ENCODE measurements at places on chromosomes 4 and X.

DNA sequence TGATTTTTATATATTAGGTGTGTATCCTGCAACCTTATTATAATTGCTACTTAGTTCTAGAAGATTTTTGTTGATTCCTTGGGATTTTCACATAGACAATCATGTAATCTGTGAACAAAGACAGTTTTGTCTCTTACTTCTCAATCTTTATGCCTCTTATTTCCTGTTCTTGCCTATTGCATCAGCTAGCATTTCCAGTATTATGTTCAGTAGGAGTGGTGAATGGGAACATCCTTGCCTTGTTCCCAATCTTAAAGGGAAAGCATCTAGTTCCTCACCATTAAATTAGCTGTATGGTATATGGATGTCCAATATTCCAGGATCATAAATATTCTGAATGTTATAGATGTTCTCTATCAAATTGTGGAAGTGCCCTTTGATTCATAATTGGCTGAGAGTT lies 41.8 kb downstream of the AWAT2 start:
- no peak for ATAC-seq

GRCh38 chr4:158182736-158183135 lies 9.9 kb upstream of the GASK1B start:
- ATAC-seq = peak; percentile 80

DNA sequence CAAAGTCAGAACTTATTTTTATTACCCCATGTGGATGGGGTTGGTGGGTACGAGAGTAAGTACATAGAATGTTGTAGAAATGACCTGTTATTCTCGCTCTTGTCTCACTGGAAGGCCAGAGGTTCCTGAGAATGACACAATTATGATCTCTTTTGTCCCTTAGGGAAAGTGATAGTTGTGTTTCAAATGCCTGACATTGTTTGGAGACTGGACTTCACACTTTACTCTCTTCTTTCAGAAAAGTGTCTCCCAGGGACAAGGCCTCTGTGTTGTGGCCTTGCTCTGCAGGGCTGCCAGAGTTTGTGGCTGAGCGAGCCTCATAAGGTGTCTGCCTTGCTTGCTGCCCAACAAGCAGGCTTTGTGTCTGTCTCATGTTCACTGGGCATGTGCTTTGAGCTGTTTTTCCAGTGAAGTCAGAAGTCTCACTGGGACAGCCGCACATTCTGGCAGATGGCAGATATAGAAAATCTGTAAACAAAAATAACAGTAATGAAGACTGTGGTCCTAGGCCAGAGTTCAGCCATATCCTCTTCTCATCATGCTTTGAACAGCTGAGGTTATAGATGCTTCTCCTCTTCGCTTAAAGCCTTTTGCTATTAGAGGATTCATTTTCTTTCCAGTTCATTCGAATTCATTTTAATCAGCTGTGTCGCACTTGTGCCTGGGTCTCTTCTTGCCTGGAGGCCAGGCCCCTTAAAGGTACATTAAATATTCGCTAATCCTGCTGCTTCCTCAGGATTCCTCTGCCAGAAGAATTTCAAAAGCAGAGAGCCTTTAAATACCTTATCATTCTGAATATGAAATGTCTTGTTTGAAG lies 14.4 kb downstream of the PPEF1 start:
- ATAC-seq = no peak

GRCh38 chrX:10190367-10190766 lies 33.6 kb downstream of the CLCN4 start:
- peak; percentile 94 for ATAC-seq

DNA sequence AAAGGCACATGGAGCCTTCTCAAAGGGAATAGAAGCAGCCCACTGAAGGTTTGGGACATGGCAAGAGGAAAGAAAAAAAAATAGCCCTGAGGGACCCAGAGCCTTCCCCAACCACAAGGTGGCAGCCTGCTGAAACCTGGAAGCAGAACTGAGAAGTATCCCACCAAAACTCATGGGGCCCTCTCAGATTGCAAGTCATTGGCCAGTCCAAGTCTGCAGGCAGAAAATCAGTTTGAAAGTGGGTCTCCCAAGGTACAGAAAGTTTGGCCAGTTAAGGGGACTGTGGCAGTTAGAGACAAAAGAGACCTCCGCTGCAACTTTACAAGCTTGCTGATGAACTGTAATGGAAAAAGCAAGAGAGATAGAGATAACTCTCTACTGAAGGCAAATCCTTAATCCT lies 155.8 kb downstream of the ANTXR2 start:
- ATAC-seq = peak; percentile 48

DNA sequence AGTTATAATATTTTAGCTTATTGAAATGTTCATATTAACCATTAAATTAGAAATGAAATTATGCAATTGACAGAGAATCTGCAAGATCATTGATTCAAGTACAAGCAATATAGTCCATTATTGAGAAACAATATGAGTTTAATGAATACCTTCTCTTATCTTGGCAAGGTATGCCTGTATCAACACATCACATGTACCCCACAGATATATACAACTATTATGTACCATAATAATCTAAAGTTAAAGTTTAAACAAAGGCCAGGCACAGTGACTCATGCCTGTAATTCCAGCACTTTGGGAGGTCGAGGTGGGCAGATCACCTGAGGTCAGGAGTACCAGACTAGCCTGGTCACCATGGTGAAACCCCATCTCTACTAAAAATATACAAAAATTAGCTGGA lies 514.7 kb downstream of the PCDH7 start:
- no peak for ATAC-seq

DNA sequence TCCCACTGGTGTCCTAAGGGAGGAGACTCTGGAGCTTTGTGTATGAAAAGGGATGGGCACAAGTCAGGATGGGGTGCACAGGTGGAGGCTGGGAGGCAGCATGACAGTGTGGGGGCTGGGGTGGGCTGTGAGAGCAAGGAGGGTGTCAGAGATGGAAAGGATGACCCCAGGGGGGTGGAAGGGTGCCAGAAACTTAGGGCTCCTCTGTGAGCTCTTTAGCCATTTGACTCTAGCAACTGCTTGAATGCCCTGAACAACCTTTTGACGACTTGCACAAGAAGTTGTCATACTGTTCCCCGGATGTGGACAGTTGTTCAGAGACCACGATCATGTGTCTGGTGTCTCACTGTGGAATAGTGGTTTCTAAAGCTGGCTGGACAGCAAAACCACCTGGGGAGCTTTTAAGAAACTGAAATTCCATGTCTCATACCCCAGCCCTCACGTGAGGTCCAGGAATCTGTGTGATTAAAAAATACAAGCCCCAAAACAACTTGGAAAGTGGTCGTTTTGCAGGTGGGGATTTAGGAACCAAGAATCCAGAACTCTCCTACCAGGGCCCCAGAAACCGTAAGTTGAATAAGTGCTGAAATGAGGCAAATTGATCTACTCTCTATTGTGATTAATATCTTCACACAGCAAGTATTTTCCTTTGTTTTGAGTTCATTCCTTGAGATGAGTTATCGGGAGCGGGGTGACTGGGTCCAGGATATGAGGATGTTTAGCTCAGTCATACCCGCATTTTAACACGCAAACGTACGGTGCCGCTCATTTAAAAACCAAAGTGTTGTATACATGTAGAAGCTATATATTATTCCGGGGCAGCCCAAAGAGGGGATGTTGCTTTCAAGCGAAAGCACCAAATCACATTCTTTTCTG lies 3.4 kb downstream of the RHOH start:
- no peak for ATAC-seq

- no peak for ATAC-seq
These were observed 56.1 kb downstream of the KLHL5 start for GRCh38 chr4:39118034-39118658.

GRCh38 chr4:143186212-143186611 lies 1.5 kb downstream of the USP38 start:
- no peak for ATAC-seq

- ATAC-seq = no peak
These were observed 24.7 kb upstream of the PBDC1 start for GRCh38 chrX:76148041-76148665.

DNA sequence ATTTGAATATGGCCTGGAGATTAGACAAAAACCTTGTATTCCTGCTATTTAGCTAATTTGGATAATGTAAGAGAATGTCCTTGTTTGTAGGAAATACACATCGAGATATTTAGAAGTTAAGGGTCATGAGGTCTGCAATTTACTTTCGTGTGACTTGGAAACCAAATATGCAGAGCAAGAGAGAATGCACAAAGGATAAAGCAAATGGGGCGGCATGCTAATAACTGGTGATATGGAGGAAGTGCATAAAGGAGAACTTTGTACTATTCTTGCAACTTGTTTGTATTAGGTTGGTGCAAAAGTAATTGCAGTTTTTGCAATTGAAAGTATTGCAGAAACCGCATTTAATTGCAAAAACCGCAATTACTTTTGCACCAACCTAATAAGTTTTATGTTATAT lies 7.2 kb upstream of the CXCR3 start:
- no peak for ATAC-seq

GRCh38 chr4:53173576-53173975 lies 192.3 kb downstream of the SCFD2 start:
- no peak for ATAC-seq

- ATAC-seq = no peak
These were observed 204.2 kb upstream of the IL15 start for GRCh38 chr4:141432000-141432712.

DNA sequence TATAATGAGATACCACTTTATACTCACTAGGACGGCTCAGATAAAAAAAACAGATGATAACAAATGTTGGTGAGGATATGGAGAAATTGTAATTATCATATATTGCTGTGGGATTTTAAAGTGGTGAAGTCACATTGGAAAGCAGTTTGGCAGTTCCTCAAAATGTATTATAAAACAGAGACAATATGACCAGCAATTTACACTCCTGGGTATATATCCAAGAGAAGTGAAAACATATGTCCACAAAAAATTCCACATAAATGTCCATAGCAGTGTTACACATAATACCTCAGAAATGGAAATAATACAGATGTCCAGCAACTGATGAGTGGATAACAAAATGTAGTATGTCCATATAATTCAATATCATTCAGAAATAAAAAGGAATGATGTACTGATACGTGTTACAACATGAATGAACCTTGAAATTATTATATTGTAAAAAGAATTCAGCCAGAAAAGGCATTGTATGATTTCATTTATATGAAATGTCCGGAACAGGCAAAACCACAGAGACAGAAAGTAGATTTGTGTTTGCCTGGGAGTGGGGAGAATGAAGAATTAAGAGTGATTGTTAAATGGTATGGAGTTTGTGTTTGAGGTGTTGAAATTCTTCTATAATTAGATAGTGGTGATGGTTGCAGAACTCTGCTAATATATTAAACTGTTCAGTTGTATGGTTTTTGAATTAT lies 220.9 kb downstream of the SLC7A11 start:
- ATAC-seq = peak; percentile 42

GRCh38 chr4:134911941-134912340 lies 710.4 kb upstream of the PABPC4L start:
- no peak for ATAC-seq

GRCh38 chr4:176302283-176303275 lies 17.2 kb upstream of the SPCS3 start:
- peak; percentile 95 for ATAC-seq

DNA sequence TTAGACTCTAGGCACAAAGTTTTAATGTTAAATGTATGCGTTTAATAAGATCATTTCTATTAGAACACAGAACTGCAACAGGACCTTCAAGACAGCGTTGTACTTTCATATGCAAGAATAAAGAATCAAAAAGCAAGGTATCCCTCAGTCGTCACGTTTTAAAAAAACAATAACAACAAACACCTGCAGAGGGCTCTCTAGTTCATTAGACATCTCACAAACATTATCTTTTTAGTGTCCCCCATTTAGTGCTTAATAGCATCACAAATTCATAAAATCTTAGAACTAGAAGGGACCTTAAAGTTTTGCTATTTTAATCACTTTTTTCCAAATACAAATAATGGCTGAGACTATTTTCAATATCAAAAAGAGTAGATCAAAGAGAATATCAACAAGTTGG lies 236.6 kb downstream of the DCHS2 start:
- no peak for ATAC-seq

GRCh38 chr4:25861951-25862410 lies 807 bp downstream of the SEL1L3 start:
- peak; percentile 48 for ATAC-seq

DNA sequence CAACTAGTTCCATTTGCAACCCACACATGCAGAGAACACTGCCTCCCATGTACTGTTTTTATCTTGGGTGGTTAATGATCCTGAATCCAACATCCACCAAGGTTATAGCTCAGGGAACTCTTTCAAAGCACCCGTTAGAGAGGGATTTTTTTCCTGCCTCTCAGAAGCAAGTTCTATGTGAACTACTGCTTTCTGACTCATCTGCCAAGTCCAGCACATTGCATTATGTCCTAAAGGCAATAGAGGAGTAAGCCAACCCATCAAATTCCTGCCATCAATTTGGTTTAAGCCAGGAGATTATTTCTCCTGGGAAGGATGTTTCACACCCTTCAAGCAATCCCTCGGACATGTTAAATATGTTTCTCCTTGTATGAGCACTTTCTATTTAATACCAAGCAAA lies 334.5 kb downstream of the GASK1B start:
- no peak for ATAC-seq

DNA sequence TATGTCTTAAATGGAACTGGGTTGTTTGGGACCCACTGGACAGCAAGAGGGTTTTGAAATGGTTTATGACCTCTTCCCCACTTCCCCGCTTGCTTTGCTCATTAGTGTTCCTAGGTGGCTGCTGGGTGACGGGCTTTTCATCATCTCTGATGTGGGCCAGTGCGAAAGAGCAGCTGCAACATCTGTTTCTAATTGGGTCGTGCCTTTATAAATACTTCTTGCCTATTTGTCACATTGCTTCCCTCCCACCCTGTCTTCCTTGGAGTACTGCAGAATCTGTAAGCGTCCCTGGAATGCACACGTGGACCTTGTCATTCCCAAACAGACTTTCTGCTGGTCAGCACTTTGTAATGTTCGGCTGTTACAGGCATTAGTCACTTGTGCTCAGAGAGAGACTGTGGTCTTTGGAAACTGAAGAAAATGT lies 35.2 kb downstream of the SEPTIN11 start:
- peak; percentile 87 for ATAC-seq

DNA sequence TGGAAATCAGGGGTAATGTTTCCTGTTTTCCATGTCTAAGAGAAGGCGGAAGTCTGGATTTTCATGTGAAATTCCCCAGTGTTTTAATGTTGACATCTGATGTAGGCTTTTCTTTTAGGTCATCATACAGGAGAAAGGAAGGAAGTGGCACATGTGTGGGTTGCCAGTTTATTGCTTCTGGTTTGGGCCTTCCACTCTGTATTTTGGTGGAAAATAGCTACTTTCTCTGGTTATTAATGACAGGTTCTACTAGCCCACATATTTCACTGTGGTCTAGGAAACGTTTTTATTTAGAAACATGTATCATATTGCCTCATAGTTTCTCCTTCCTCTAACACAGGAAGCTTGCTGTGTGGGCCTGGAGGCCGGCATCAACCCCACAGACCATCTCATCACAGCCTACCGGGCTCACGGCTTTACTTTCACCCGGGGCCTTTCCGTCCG lies 7.2 kb downstream of the PDHA1 start:
- ATAC-seq = no peak

- ATAC-seq = no peak
These were observed 33.9 kb downstream of the KLHL15 start for GRCh38 chrX:23993012-23993633.
